ENCODE measurements at places on chromosomes 5 and 9. TPM values are rescaled to one million over a fixed set of nuclear protein-coding genes. Genes with fewer than 3 reads are reported as not detected.

DNA sequence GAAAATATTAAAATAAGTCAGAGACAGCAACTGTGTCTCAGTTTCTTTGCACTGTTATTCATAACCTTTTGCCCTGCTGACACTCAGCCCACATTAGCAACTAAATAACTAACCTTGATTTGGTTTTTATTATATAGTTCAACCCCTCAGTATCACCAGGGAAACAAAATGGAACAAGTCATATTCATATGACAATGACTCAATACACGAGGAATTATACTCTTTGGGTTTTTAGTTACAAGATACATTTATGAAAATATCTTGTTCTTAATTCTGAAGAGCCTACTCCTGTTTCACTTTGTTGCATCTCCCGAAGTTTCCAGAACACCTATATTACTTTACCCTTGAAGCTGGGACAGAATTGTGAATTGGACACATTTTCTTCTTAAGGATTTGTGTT is 845.4 kb downstream of the EFNA5 start:
- DNase-seq = peak; percentile 1

DNA sequence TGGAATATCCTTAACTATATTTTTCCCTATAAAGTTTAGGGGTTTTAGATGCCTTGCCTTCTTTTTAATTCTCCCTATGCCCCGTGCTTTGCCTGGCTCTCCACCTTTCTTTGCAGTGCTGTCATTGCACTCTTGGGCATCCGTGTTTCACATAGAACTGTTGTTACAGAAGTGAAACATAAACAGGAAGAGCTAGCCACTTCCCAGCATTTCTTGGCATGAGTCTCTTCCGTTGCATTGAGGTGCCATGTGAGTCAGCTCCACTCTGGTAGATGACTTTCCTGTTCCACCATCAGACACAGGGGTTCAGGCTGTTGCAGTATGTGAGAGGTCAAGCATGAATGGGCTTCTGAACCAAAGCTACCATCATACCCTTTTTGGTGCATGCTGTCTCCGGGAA is 73.4 kb downstream of the ANGPTL2 start:
- peak; percentile 86 for DNase-seq

ENTPD2 gene
- total RNA-seq = 0.55 TPM

DNA sequence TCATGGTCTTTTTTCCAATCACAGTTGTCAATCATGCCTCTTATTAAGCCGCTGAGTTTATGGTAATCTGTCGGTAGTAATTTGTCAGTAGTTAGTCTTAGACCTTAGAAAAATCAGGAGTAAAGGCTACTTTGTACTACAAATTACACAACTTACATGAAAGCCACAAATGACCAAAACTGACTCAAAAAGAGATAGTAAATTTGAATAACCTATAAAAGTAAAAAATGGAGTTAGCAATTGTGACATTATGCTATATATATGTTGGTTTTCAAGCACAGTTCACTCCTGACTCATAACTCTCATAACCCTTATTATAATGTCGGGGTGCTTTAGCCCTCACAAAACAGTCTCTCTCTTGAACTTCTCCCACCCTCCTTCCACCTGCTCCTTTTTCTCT is 251.8 kb downstream of the ROR2 start:
- DNase-seq = no peak

- no peak for DNase-seq
Measured at GRCh38 chr5:175646251-175646650, 11.6 kb upstream of the HRH2 start.

FKBP15 gene
- total RNA-seq = 26.4 TPM

- DNase-seq = no peak
Measured at GRCh38 chr5:57324181-57324580, 150.3 kb downstream of the GPBP1 start.

- no peak for DNase-seq
Measured at GRCh38 chr9:79701651-79702050, 129.9 kb downstream of the TLE4 start.

GRCh38 chr5:127804886-127805426 is 101.8 kb downstream of the CCDC192 start:
- DNase-seq = peak; percentile 12

TMEM252 gene
- total RNA-seq = not detected

Data from astrocyte (in vitro differentiated cells and primary cell).